ENCODE measurements at places on chromosomes 12 and 14.

DNA sequence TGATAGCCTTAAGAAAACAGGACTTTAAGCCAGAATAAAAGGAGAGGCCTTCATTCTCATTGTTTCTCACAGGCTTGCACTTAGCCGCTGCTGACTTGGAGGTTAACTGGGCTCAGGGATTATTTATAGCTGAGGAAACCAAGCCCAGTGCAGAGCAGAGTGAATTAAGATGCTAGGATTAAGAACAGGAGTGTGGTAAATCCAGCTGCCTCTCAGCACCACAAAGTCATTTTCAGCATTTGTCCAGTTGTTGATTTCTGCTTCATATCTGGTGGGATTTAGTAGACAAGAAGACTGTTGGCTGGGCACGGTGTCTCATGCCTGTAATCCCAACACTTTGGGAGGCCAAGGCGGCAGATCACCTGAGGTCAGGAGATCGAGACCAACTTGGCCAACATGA lies 14.3 kb upstream of the KRT73 start:
- no peak for DNase-seq
- no peaks in the 10 kb centered on the region for H3K4me1 ChIP-seq
- H3K27ac ChIP-seq: no peak overlapping the region
- H3K4me3 ChIP-seq: no peak overlapping the region
- H3K27me3 ChIP-seq: no peaks in the 10 kb centered on the region

GRCh38 chr14:102500158-102500662 lies 9.4 kb downstream of the ANKRD9 start:
- peak overlapping the region; percentile 44 for H3K27ac ChIP-seq
- no peak overlapping the region for H3K4me3 ChIP-seq
- no peaks in the 10 kb centered on the region for H3K27me3 ChIP-seq
- DNase-seq: no peak

DNA sequence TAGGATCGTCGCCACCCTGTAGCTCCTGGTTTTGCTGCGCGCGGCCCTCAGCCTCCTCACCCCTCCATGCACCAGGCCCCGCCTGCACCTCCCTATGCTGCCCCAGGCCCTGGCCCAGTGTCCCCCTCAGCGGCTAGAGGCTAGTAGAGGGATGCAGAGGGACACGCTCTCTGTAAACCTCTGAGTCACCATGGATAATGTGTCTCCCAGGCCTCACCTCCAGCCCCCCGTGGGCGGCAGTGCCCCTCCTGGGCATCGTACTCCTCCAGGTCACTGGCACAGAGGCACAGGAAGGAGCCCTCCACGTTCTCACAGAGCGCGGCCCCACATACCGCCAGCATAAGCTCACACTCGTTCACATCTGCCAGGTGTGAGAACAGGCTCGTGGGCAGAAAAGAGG lies 12.3 kb downstream of the ISCA2 start:
- no peak for DNase-seq
- H3K27ac ChIP-seq: no peak overlapping the region
- H3K4me1 ChIP-seq: peaks cover 7% of the 10 kb centered on the region
- no peaks in the 10 kb centered on the region for H3K27me3 ChIP-seq
- H3K4me3 ChIP-seq: no peak overlapping the region

DNA sequence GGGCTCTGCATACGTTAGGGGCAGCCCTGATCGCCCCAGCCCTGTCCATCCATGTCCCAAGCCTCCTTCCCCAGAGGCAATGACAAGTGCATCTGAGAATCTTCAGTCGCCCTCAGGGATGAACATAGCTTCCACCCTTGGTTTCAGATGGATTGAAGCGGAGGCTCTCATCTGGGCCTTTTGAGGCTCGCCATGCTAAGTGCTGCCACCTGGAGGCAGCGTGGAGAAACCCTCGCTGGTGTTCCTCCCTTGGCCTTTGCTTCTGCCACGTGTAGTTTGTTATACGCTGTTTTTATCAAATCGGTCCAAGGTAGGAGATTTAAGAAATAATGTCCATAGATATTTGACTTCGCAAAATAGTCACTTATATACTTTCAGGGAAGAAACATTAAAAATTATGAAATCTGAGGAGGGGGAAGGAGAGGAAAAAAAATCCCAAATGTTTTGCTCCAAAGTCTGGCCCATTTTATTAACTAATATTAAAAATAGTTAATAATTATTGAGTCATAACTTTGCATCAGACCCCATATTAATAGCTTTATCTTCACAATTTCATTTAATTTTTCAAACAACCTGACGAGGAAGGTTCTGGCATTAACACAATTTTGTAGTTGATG lies 28.8 kb upstream of the LRRC10 start:
- H3K27ac ChIP-seq: no peak overlapping the region
- H3K4me3 ChIP-seq: no peak overlapping the region
- no peaks in the 10 kb centered on the region for H3K4me1 ChIP-seq
- H3K27me3 ChIP-seq: no peaks in the 10 kb centered on the region
- DNase-seq: no peak

GRCh38 chr12:42196723-42197603 lies 41.1 kb downstream of the YAF2 start:
- H3K27me3 ChIP-seq: no peaks in the 10 kb centered on the region
- no peak for DNase-seq
- no peaks in the 10 kb centered on the region for H3K4me1 ChIP-seq
- peaks cover 20% of the 10 kb centered on the region for H3K36me3 ChIP-seq

DNA sequence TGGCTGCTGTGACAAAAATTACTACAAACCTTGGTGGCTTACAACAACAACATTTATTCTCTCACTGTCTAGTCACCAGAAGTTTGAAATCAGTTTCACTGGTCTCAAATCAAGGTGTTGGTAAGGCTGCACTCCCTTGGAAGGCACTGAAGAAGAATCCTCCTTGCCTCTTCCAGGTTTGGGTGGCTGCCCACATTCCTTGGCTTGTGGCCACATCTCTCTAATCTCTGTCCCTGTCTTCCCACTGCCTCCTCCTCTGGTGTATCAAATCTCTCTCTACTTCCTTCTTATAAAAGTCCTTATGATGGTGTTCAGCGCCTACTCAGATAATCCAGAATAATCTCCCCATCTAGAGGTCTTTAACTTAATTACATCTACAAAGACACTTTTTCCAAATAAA lies 31.0 kb downstream of the PLCZ1 start:
- no peak for DNase-seq
- no peak overlapping the region for H3K4me3 ChIP-seq
- no peaks in the 10 kb centered on the region for H3K27me3 ChIP-seq
- H3K4me1 ChIP-seq: no peaks in the 10 kb centered on the region
- no peak overlapping the region for H3K27ac ChIP-seq
- no peaks in the 10 kb centered on the region for H3K36me3 ChIP-seq

DNA sequence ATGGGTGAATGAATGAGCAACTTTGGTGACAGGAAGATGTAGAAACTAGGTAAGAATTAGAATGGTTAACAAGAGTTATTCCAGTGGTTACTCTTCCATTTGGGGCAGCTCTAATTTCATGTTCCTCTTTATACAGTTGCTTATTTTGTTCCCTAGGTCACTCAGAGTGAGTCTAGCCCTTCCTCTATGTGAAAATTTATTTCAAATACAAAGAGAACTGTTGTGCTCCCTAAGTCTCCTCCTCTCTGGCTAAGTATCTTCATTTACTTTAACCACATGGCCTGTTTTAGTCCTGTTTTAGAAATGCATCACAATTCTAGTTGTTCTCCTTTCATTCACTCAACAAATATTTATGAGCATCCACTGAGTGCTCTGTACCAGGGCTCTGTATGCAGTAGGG lies 51.1 kb upstream of the HIF1A start:
- H3K4me3 ChIP-seq: no peak overlapping the region
- no peak overlapping the region for H3K27ac ChIP-seq
- H3K36me3 ChIP-seq: no peaks in the 10 kb centered on the region
- no peak for DNase-seq
- H3K4me1 ChIP-seq: no peaks in the 10 kb centered on the region

DNA sequence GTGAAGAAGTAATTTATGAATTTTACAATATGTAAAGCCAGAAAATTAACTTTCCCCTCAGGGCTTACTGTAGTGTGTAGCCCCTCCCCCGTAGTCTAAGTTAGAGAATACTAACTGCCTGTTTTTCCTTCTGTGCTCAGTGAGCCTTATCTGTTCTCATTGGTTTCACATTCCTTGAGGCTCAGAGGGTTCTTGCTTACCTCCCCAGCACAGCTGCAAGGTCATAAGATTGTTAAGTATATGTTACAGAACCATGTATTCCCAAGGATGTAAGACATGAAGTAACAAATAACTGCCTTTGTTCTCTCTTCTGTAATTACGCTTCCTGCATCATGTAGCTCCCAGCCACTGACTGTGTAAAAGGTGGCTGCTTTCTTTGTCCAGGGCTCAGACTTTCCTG lies 1351.1 kb downstream of the TMEM121 start:
- no peaks in the 10 kb centered on the region for H3K4me1 ChIP-seq
- DNase-seq: no peak
- no peaks in the 10 kb centered on the region for H3K36me3 ChIP-seq
- no peak overlapping the region for H3K27ac ChIP-seq
- no peak overlapping the region for H3K4me3 ChIP-seq
- H3K27me3 ChIP-seq: no peaks in the 10 kb centered on the region

DNA sequence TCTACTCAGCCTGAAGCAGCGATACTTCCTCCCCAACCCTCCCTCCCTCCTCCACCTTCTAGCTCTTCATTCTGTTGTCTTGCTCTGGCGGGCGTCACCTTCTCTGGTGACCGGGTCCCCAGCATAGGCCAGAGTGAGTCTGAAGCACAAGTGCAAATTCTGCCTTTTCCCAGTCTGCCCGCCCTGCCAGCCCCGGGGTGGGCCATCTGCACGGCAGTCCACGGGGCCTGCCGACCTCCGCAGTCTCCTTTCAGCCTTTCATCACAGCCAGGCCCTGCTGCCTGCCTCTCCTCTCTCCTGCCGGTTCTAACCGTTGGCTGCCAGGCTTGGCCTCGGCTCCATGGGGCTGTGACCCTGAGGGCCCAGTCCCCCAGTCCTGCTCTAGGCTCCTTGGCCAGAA lies 58.7 kb downstream of the TESC start:
- no peak overlapping the region for H3K27ac ChIP-seq
- no peak for DNase-seq
- H3K4me1 ChIP-seq: no peaks in the 10 kb centered on the region
- H3K36me3 ChIP-seq: no peaks in the 10 kb centered on the region
- H3K27me3 ChIP-seq: no peaks in the 10 kb centered on the region

- H3K4me1 ChIP-seq: no peaks in the 10 kb centered on the region
- H3K4me3 ChIP-seq: no peak overlapping the region
- no peaks in the 10 kb centered on the region for H3K36me3 ChIP-seq
- H3K27ac ChIP-seq: no peak overlapping the region
- no peaks in the 10 kb centered on the region for H3K27me3 ChIP-seq
Observed at GRCh38 chr12:25387732-25388050, 137.0 kb upstream of the KRAS start.

DNA sequence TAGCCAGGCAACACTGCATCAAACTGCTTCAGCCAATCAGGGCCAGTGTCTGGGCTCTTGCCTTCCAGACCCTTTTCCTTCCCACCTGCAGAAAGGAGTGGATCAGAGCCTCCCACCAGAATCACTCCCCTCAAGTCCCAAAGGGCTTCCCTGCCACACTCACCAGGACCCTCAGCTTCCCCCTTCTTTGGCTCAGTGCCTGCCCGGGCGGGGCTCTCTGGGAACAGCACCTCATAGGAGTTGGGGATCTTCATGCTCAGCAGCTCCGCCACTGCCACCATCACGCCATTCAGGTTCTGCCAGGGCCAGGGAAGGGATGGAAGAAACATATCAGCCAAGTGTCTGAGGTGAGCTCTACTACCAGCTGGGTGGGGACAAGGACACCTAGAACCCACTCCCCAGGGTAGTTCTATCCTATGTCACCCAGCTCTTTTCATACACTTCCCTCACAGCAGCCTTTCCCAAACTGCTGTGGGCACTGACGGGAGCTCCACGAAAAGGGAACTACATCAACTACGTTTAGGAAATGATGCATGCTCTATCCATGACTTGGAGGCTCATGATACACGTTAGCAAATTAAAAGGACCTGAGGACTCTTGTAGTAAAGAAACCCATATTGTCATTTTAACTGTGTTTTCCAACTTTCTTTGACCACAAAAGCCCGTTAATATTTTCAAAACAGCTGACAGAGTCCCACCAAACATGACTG lies 9.4 kb upstream of the PRKAG1 start:
- no peak for DNase-seq
- H3K4me3 ChIP-seq: no peak overlapping the region
- no peak overlapping the region for H3K27ac ChIP-seq
- no peaks in the 10 kb centered on the region for H3K4me1 ChIP-seq
- H3K36me3 ChIP-seq: no peaks in the 10 kb centered on the region

DNA sequence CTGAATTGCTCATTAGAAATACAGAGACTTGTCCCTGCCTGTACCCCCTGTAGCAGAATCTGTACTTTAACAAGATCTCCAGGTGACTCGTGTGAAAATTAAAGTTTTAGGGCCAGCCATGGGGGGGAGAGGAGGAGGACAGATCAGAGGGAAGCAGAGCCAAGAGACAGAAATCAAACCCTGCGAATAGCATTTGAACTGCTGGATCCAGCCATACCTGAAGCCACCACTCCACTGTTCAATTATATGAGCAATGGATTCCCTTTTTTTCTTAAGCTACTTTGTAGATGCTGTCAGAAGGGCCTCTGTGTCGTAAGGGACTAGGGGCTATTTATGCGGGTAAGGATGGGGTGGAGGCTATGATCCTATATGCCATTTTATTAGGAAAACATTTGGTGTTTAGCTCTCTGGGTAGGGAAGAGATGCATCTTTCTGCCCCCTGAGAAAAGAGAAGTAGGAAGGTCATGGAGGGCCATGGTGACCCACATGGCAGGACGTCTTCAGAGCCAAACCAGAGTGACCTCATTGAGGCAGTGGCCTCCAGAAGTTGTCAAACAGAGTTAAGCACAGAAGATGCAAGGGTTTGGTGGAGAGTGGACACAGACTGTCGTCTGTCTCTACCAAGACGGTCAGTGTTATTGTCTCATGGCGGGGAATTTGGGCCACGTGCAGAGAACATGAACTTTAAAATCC lies 203.9 kb downstream of the PHETA1 start:
- H3K4me3 ChIP-seq: no peak overlapping the region
- no peaks in the 10 kb centered on the region for H3K36me3 ChIP-seq
- H3K27ac ChIP-seq: no peak overlapping the region
- no peaks in the 10 kb centered on the region for H3K4me1 ChIP-seq

DNA sequence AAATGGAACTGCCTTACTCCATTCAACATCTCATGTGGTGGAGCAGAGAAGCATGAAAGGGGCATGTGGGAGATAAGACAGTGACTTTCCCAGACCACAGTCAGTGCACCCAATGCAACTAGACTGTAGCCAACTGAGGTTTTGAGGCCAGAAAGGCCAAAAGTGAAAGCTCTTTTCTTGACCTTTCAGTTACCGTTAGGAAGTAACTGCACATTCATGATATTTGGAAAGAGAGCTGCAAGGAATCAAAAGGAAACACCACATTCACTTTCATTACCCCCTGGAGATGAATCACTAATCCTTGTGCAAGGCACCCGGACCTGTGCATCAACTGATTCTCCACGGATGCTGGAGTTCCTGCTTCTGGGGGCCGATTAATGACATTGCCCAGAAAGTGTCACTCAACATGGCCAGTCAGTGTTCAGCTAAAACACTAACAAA lies 72.9 kb upstream of the ELK3 start:
- H3K27ac ChIP-seq: no peak overlapping the region
- no peaks in the 10 kb centered on the region for H3K27me3 ChIP-seq
- no peaks in the 10 kb centered on the region for H3K4me1 ChIP-seq
- DNase-seq: no peak

GRCh38 chr12:80156306-80156705 lies 57.0 kb downstream of the OTOGL start:
- H3K27ac ChIP-seq: no peak overlapping the region
- no peak for DNase-seq
- no peak overlapping the region for H3K4me3 ChIP-seq
- no peaks in the 10 kb centered on the region for H3K27me3 ChIP-seq
